ENCODE measurements at places on chromosomes 2 and 18. TPM values are rescaled to one million over a fixed set of nuclear protein-coding genes. Genes with fewer than 3 reads are reported as not detected.

ASPRV1 gene
- total RNA-seq: 2.1 TPM

RAB11FIP5 gene
- 5.4 TPM for total RNA-seq

DNA sequence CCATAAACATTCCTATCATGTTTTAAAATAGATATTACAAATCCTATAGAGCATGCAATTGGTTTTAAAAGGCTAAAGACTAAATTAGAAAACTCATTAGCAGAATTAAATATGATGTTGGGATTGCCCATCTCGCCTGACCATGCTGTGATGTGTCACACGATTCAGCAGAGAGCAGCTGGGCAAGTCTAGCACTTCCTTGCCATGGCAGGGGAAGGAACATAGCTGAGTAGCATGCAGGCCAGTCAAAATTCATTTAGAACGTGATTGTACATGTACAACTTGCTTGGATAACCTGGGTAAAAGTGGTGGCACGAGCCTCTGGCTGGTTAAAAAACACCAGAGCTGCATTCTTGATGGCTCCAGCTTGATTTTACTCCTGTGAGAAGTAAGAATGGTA, 81.3 kb downstream of the SCN3A start:
- ATAC-seq: no peak

- no peak for ATAC-seq
These were observed 47.0 kb upstream of the GBX2 start for GRCh38 chr2:236215196-236215595.

DNA sequence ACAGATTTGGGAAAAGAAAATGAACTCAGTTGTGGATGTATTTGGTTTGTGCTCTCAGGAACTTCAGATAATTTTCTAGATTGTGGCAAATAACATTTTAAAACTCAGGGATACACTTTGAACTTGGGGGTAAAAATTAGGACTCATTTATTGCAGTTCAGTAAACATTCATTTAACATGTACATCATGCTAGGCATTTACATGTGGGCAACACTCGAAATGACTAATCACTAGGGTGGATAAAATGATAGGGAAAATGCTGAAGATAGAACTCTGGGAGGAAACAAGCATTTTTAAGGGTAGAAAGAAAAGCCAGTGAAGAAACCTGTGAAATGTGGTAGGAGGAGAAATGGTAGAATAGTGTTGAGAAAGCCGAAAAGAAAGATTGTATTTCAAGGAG, 7.8 kb downstream of the FAM117B start:
- no peak for ATAC-seq
